G401 (cell line): ENCODE measurements at places on chromosomes 11 and 22.

DNA sequence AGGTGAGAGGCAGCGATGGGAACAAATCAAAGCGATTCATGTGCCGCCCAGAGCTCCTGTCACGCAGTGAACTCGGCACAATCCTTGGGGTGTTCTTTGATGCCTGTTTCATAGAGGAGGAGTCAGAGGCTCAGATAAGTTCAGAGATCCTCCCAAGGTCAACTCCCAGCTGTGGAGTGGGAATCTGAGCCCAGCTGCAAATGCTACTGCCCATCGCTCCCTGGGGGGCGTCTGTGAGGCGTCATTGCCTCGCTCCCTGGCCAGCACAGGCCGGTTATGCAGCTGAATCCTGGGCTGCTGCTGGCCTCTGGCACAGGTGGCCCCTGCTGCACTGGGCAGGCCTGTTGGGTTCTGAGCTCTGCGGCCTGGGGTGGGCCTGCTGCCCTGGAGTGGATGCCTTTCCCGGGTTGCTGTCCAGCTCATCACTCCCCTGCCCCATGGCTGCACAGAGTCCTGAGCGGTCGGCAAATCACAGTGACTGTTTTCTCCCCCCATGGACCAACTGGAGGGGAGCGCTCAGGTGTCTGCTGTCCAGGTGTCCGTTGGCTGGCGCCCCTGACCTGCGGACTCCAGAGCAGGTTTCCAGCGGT, 36.3 kb upstream of the SHISAL1 start:
- no peak for DNase-seq

GRCh38 chr22:39214383-39215069, 30.3 kb downstream of the PDGFB start:
- no peak for DNase-seq

DNA sequence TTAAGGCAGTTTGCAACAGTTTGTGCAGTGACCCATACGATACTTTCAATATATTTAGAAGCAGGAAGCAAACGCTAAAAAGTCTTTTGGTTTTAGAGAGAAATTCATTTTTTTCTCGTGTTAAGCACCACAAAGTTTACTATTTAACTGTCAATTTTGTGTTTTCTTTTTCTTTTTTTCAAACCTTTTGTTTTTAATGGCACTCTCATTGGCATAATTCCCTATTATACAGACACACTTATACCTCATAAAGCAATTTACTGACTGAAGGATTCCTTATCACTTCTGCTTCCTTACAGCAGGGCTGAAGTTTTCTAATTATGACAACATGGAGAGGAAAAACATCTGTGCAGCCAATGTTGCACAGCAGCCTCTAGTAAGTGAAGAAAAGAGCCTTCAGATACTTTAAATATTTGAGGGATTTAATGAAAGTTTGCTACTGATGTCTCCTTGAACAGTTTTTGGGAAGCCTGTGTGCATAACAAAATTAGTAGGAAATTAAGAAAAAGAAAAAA, 2191.2 kb downstream of the LRRC4C start:
- no peak for DNase-seq

- no peak for DNase-seq
Measured at GRCh38 chr11:119085437-119085847, 761 bp downstream of the HMBS start.

- no peak for DNase-seq
Measured at GRCh38 chr22:21042978-21043859, 2.5 kb upstream of the LRRC74B start.

GRCh38 chr11:61059260-61059752, 43.0 kb upstream of the CD5 start:
- DNase-seq = no peak
